ENCODE measurements at places on chromosomes 13 and 19.
A peak's percentile ranks its signal among the peaks of the same experiment; 100 is the strongest.

DNA sequence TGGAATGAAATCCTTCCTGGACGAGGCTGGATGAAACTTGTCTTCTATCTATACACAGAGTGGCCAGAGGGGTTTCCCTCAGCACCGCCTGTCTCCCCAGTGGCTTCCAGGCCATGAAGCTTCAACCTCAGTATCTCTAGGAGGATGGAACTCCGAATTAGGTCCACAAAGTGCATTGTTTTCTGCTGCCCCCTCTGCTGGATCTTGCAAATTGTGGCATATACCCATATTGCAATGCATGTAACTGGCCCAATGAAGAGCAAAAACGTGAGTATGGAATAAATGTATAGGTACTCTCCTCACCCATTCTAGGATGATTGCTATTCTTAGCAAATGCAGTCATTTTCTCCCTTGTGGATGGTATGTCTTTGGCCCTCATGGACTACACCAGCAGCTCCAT, 14.7 kb upstream of the LILRB4 start:
- DNase-seq: no peak

- peak; percentile 87 for DNase-seq
Observed at GRCh38 chr19:40603389-40604170, 2.4 kb downstream of the LTBP4 start.

DNA sequence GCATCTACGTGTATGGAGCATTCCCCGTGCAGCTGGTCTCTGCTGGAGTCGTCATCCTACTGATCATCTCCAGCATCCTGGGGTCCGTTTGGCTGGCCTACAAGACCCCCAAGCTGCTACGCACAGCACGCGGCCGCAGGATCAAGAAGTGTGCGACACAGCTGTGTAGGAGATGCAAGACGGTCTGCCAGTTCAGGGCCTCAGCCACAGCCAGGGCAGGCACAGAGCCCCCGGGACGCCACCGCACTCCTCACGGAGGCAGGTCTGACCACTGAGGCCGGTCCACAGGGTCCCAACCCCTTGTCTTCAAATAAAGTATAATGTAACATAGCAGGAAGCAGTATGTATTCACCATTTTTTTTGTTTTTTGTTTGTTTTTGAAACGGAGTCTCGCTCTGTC, 6.1 kb downstream of the PRR22 start:
- no peak for DNase-seq

GRCh38 chr13:97967948-97968347, 14.5 kb downstream of the IPO5 start:
- no peak for DNase-seq

GRCh38 chr13:57527114-57527735, 104.3 kb upstream of the PCDH17 start:
- no peak for DNase-seq

GRCh38 chr13:39859898-39860297, 204.4 kb downstream of the COG6 start:
- DNase-seq: no peak

DNA sequence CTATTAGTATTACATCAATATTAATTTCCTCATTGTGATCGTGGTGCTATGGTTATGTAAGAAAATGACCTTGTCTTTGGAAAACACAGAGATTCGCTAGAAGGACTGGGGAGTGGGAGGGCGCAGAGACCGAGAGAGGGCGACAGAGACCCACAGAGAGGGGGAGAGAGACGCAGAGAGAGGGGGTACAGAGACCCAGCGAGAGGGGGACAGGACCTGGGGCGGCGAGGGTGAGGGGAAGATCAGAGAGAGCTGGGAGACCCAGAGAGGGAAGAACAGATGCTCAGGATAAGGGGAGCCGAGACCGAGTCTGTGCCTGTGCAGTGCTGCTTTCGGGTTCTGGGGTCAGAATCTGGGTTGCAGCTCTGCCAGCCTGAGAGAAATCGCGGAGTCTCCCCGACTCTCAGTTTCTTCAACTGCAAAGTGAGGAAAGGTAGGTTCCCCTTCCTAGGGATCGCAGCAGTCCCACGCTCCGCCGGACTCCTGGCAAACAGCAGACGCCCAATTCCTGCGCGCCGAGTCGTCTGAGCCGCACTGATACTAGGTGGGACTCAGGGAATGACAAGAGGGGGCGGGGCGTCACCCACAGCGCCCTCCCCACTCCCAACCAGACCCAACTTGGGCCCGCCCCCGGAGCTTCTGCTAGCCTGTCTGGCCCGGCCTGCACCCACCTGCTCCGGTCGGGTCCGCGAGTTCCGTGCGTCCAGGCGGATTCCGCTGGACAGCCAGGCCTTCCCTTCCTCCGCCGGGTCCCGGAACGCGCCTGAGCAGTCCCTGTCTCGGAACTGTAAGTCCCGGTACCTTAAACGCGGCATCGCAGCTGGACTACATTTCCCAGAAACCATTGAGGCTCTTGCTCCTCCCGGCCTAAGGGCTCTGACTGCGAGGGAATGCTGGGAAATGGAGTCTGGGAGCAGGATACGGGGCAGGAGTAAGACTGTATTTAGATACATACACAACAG, 15.3 kb downstream of the IZUMO2 start:
- peak; percentile 22 for DNase-seq

DNA sequence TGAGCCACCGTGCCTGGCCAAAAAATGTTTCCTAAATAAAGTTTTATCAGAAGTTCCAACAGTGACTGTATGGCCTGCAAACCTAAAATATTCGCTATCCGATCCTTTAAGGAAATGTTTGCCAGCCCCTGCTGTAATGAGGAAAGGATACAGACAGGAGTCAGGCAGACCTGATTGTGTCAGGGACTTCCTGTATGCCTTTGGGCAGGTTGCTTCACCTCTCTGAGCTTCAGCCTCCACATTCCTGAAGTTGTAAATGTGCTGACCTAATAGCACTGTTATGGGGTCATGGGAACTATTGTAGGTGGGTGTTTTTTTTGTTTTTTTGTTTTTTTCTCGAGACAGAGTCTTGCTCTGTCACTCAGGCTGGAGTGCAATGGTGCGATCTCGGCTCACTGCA, 6.2 kb downstream of the ABHD8 start:
- no peak for DNase-seq

DNA sequence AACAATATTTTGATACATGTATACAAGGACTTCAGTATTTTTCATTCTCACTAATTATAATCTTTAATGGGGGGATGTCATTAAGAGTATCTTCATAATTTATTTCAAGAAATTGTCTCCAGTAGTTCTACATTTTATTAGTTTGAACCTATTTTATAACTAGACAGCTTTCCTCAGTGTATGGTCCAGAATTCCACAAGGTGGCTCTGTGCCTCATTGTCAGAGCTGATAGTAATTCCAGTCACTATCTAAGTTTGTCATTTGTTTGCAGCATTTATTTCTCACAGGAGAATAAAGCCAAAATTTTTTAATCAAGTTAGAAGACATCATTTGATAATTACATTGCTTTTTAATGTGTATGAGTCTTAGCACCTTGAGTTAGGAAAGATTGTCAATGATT, 1633.0 kb upstream of the PCDH20 start:
- DNase-seq: no peak

DNA sequence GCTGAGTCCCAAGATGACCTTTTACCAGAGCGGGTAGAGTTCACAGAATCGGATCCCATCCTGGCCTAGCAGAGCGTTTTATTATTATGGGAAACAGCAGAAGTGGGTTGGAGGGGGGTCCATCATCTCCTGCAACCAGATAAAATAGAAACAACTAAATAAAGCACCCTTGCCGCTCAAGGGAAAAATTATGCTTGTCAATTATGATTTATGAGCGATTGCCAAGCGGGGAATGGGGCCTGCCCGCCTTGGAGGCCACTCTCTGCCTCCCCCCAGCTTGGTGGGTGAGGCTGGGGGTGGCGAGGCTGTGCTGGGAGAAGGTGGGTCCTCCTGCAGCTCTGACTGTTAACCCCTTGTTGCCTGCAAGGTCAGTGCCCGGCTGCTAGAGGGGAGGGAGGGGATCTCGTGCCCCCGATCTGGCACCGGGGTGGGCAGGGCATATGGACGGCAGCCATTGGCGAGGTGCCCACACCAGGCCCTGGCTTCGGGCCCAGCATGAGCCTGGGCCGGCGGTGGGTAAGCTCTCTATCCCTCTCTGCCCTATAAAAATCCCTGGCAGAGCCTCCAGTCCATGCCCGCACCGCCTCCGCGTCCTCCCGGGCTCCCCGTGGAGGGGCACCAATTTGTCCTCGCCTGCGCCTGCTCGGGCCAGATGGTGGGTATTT, 129.1 kb downstream of the URI1 start:
- no peak for DNase-seq

DNA sequence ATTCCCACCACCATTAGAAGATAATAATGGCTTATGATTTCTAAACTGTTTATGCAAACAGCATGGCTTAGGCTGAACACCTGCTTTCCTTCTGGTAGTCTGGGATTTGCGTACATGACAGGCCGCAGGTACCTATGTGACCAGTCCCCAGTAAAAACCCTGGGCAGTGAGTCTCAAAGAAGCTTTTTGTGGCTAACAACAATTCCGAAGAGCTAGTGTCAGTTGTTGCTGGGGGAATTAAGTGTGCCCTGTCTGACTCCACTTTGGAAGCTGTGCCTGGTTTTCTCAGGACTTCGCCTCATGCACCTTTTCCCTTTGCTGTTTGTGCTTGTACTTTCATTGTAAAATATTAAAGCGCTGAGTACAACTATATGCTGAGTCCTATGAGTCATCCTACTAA, 250.2 kb upstream of the MIR17HG start:
- no peak for DNase-seq

GRCh38 chr19:53365899-53366493, 491 bp downstream of the ZNF525 start:
- no peak for DNase-seq

- no peak for DNase-seq
Observed at GRCh38 chr13:65461590-65461989, 1768.5 kb downstream of the PCDH9 start.

DNA sequence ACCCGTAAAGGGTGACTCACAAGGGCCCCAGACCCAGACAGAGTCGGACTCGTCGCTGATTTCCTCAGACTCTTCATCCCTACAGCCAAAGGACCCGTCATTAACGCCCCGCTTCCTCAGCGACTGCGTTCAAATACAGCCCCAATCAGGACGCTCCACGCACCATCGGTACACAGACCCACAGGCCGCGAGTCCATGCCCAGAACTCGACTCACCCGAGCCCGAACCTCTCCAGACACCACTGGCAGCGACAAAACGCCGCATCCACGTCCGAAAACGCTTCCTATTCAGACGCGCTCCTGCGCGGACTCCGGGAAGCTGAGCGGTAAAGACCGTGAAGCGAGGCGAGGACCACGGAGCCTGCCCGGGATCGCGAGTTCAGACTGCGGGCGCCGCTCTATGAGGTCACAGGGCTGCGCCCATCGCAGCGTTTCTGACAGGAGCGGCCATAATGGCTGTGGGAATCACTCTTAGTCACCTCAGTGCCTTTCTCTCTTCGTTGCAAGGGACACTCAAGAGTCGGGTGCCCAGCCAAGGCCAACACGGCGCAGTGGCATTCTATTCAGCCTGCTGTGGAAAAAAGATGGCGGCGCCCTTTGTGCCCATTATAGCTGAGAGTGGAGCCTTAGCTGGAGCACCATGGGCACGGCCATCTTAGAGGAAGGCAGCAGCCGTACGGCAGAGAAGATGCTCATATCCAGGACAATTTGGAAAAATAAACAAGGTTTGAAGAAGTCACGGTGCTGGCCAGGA, at the start of gene ZNF614:
Gene ZNF614 (minus strand): TSS at position 353 of the 753 bp plus-strand sequence. CDS start 2,634 bp downstream, outside the sequence.
- DNase-seq: peak; percentile 78

Measured in stimulated activated effector memory CD8-positive, alpha-beta T cell treated with anti-CD3 and anti-CD28 coated beads, Interleukin-12 subunit alpha, Interleukin-12 subunit beta, amount 100 ng/mL, for 72 hours (primary cell).